LoVo (cell line): ENCODE measurements at places on chromosomes 5 and 9.

DNA sequence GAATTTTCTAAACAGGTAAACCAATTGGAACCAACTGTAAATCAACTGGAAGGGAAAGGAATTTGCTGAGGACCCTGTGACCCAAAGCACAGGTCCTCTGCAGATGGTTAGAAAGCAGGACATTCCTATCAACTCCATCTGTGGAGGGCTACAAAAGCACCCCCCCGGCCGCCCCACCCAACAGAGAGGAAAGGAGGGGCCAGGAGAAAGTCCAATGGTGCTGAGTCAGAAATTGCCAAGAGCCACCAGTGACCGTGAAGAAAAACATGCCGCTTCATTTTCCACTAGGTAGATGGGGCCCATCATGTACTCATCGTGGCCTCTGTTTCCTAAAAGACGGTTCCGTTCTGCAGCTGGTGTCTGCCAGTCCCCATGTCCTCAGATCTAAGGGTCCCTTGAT is 66.3 kb downstream of the RAPGEF1 start:
- no peak for DNase-seq

- no peak for DNase-seq
Measured at GRCh38 chr5:74594137-74595040, 46.1 kb downstream of the ENC1 start.

DNA sequence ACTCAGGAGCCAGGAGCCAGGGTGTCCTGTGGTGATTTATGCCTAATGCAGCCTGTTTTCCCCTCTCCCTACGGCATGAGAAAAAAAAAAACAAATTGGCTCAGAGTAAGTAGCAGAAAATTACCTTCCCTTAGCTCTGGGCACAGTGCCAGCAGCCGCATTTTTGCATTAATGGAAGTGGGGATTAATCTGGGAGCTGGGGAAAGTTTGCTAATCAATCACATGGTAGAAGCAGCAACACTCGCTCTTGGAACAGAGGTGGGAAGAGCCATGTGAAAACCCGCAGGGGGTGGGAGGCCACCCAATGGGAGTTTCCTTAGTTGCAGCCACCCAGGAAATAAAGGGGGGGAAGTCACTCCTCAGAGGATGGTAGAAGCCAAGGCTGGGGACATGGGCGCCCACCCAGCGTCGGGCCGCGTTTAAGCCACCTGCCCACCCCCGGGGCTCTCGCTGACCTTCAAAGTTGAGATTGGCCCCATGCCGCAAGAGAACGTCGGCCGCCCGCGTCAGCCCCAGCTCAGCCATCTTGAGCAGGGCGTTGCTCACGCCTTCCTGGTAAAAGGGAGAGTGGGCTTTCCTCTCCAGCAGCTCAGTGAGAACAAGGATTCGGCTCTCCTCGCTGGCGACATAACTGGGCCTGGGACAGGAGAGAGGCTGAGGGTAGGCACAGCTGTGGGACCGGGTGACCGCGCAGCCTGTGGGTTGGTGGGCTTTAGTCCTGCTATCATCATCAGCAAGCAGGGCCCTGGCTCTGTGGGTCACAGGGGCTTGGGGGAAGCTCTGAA is 1.7 kb downstream of the ASB6 start:
- DNase-seq: no peak

- peak; percentile 55 for DNase-seq
Measured at GRCh38 chr5:68285075-68285840, 69.7 kb downstream of the PIK3R1 start.

- no peak for DNase-seq
Measured at GRCh38 chr9:2060424-2060823, 45.3 kb downstream of the SMARCA2 start.

- no peak for DNase-seq
Measured at GRCh38 chr5:100683881-100684280, 148.7 kb downstream of the FAM174A start.

DNA sequence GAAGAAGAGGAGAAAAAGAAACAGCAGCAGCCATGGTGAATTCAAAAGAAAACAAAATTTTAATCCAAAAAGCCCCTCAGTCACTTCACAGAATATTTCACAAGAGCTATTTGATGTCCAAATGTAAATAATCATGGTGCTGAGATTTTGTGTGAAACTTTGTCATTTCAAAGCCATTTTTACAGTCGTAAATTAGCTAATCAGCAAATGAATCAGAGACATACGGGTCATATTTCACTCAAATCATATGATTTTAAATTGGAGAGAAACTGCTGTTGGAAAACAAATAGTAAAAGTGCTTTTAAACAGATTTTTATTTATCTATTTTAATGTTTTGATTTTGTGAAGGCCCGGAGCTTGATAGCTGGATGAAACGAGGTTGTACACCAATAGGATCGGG is 101.4 kb upstream of the SMIM23 start:
- no peak for DNase-seq

DNA sequence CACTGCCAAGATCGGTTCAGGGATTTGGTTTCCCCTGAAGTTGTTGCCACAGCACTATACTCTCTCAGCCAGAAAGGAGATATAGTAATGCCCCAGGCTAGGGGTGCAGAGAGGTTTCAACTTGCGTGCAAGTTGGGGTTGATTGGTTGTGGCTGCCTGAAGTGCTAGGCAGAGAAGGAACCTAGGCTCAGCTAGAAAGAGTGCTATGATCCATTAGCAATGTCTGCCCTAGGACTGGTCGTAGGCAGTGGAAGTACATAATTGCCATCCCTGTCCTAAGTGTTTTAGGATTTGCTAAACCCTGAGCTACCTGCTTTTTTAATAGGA is 136.6 kb upstream of the SMIM23 start:
- DNase-seq: no peak

DNA sequence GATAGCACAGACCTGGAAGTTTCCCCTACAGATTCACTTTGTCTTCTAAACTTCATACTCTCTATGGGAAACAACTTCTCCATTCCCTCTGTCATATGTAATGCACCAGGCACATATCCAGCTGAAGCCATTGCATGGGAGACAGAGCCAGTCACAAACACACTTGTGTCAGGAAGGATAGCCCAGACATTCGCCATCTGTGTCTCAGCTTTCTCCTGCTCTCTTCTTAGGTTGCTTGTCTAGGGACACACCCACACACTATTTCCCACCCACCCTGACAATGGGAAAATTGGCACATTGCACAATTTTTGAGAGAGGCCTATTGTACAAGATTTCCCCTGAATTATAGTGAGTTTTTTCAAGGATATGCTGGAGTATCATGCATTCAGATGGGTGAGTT is 158.4 kb upstream of the MPDZ start:
- DNase-seq: no peak

- no peak for DNase-seq
Measured at GRCh38 chr9:111900151-111900857, 3.7 kb downstream of the UGCG start.

DNA sequence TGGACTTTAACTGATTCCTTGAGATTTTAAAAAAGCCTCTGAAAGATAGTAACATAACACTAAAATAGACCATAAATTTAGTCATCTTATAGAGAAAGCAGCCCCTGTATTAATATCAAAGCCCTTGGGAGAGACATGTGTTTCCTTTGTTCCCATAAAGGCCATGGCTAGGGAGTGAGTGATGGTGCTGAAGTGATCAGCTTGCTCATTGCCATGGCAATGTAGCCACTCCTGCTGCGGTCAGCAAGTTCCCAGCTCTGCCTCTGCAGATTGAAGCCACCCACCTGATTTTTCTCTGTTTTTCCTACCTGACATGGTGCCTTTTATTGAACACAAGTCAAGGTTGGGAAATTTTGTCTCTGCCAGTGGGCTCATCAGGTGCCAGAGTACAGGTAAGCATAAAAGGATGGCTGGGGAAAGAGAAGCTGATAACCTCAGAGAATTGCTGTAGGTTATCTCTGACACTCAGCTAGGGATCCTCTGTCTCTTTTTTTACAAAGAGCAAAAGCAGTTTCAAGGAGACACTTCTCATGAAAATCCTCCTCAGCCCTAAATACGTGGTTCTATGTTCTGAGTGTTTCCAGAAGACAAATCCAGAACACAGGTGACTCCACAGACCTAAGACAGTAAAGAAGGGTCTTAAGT is 296.3 kb upstream of the NMUR2 start:
- no peak for DNase-seq

DNA sequence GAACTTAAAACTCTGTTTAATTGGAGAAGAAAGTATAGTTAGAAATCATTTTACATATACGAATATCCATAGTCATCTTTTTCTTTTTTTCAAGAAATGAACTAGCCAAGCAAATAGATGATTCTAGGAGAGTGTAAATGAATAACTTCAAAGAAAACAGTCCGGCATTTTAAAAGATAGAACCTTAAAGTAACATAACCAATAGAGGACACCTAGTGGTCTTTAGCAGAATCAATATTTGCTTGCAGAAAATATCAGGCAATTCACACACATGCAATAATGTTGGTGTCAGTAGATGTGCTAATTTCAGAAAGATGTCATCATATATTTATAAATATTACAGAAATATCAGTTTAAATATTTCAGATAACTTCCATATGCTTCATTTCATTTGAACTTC is 57.1 kb downstream of the HCN1 start:
- no peak for DNase-seq

DNA sequence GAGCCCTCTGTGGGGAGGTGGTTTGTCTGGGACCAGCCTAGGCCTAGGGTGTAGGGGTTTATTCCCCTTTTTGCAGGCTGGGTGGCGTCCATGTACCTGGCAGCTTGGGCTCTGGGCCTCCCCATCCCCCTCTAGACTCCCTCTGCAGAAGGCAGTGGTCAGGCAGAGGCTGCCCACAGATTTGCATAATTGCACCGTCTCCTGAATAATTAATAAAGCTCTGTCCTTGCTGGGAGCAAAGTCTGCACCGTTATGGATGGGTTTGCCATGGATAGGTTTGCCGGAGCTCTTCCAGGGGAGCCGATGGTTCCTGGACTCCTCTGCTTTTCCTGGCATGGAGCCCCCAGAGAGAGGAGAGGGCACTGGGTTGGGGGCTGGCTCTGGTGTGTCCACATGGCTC is 60.4 kb downstream of the DAB2IP start:
- no peak for DNase-seq

DNA sequence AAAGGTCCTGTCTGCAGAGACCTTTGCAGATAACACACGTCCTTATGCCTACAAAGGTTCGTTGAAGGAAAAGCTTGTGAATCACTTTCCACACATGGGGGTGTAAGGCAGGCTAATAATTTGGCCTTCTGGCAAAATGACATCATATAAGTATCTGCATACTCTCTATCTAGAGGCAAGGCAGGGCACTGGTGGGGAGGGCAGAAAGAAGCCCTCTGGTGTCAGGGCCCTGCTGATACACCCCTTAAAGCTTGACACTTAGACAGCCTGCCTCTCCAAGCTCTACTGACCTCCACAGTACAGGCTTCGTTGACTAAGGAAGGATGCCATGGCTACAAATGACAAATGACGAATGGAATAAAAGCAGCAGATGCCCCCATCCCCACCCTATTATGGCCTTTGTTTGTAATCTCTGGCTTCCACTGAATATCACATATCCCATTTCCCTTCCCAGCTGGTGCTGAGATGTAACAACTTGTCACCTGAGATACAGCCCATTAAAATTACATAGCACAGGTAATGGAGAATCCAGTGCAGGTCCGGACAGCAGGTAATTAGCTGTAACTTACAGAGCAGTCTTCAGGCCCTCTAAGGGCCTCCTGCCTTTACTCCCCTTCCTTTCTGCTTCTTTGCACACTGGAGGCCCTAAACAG is 76.9 kb upstream of the IFNK start:
- DNase-seq: no peak

DNA sequence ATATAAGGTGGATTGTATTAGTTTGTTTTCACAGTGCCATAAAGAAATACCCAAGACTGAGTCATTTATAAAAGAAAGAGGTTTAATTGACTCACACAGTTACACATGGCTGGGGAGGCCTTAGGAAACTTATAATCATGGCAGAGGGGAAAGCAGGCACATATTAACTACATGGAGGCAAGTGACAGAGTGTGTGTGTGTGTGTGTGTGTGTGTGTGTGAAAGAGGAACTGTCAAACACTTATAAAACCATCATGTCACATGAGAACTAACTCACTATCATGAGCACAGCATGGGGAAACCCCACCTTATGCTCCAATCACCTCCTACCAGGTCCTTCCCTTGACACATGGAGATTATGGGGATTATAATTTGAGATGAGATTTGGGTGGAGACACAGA is 118.6 kb downstream of the SPEF2 start:
- DNase-seq: no peak

DNA sequence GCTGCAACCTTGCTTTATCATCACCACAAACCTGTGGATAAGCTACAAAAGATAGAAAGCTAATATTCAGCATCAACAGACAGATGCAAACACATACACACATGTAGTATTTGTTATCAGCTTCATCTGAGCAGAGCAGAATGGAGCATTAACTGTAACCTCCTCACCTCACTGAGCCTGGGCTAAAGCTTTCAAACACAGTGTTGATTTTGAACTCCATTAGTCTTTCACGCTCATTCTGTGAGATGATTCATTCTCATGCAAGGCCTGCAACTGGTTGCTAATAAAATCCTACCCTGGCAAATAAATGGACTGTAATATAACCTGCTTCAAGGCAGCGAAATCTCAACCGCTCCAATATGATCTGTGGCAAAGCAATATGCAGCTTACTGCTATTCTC is 1360.6 kb upstream of the ACO1 start:
- no peak for DNase-seq

GRCh38 chr9:131635285-131635684 is 90.0 kb downstream of the PRRT1B start:
- DNase-seq: peak; percentile 82

GRCh38 chr9:93133681-93134014 is 403 bp downstream of the NINJ1 start:
- DNase-seq: peak; percentile 59

DNA sequence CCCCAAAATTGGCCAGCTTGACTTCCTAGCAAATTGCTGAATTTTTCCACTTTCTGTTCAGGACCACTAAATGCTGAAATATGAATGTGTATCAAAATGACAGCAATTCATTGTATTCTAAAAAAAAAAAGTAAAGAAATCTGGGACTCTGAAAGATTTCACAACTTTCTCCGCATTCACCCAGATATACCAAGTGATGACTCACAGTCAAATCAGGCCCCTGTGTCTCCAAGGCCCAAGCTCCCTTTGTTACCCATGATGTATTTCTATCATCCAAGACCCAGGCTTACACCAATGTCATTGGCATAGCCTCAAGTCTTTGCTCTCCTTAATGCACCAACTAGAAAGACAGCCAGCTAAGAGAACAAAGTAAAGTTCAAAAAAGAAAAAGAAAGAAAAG is 493.9 kb downstream of the NTRK2 start:
- DNase-seq: no peak

GRCh38 chr9:131839281-131840084 is 99.6 kb upstream of the RAPGEF1 start:
- no peak for DNase-seq

GRCh38 chr5:169534311-169534880 is 49.2 kb upstream of the SPDL1 start:
- DNase-seq: no peak

- no peak for DNase-seq
Measured at GRCh38 chr9:88753691-88754367, 218.9 kb downstream of the NXNL2 start.
